ENCODE measurements at places on chromosomes 12 and 14.

DNA sequence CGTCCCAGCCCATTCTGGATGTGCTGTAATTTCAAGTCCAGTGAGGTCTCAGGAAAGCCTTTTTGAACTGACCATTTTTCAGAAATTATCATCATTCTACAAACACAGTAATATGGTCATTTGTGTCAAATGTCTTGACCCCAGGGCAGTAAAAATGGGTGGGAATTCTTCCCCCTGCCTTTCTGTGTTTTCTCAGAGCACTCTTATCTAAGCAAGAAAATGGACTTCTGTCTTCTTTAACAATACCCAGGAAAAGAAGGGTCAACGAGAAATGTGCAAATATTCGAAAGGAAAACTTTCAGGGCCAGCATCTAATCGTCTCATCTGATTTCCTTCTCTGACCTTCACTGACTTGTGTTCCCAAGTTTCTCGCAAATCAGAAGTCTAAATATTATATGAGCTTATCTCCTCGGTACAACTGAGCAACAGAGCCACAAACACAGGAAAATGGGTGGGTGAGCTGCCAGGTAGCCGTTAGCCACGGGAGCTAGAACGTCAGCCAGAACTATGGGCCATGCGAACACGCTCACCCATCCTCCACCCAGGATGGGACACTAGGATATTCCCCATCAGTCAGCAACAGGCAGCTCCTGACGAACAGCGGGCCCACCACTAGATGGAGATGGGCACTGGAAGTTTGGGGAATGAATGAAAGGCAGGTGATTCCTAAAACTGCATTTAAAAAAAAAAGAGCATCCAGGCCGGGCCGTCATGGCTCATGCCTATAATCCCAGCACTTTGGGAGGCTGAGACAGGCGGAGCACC lies 57.1 kb downstream of the VWF start:
- DNase-seq: no peak

DNA sequence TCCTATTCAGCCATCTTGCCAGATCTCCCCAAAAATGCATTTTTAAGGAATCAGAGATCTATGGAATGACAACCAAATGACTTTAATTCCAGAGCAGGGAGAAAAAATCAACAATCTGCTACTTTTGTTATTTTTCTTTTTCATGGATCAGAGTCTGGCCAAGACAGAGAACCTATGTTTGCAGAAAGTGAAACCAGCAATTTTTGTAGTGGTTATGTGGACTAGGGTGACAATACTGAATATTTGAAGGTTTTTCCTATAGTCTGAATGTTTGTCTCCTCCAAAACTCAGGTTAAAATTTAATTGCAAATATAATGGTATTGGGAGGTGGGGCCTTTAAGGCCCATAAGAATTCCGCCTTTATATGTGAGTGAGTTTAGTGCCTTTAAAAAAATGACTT lies 30.9 kb downstream of the KLRK1 start:
- no peak for DNase-seq

DNA sequence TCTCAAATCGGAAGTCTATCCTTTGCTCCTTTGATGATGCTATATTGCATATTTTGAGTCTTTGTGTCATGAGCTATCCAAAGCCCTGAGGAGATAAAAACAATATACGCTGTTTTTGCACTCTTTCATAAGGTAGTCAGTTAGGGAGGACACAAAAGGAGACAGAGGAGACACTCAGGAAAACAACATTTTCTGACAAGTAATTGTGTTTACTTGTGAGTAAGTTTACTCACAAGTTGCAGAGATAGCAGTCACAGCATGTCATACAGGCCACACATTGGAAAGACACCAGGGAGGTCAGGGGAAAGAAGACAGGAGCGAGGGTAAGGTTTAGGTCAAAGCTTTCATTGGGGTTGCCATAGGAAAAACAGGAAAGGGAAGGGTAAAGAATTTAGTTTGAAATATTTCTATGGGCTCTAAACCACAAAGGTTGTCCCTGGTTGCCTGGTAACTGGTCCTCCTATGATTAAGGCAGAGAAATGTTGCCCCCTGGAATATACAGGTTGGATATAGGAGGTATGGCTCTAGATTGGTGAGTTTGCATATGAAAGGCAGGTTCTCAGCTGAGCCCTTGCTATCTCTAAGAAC lies 7.4 kb upstream of the GABARAPL1 start:
- no peak for DNase-seq

- DNase-seq: no peak
Observed at GRCh38 chr14:57617510-57617909, 123.9 kb upstream of the CCDC198 start.

GRCh38 chr12:54141431-54142113 lies 47.2 kb downstream of the SMUG1 start:
- no peak for DNase-seq

DNA sequence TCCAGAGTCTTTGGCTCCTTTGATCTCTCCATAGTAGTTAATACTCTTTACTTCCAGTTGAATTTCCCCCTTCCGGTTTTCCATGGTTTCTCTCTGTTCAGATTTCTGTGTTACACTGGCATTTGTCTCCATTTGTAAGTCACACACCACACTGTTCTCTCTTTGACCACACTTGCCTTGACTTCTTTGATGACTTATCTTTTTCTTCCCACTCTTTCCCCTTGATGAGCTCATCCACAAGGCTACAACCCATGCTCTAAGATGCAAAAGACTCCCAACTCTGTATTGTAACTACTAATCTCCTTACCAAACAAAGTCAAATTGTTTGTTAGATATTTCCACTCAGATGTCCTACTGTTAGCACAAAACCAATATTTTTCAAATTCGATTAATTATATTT lies 242.7 kb upstream of the E2F7 start:
- DNase-seq: no peak

GRCh38 chr14:73977896-73978295 lies 27.8 kb downstream of the COQ6 start:
- DNase-seq: no peak

DNA sequence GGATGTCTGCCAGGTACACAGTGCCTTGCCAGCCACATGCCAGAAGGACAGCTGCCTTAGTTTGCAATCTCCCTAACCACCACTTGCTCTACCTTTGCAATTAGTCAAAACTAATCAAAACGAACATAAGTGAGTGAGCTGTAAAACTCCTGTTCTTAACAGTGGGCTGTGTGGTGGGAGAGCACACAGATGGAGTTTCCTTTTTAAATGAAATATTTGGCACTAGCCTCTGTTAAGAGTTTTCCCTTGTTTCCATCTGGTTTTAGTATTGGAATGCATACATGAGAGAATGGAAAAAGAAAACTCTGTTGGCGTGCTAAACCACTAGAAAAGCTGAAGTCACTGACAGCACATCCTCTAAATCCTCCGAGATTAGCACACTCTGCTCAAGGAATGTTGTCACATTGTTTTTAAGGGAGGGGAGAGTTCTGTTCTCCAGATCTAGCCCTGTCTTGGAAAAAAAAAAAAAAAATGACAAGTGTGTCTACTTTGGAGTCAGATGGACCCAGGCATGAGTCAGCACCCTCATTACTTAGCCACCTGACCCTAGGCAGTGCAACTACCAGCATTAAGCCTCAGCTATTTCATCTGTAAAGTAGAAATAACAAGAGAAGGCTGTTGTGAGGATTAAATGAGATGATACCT lies 83.9 kb downstream of the STXBP6 start:
- DNase-seq: no peak

DNA sequence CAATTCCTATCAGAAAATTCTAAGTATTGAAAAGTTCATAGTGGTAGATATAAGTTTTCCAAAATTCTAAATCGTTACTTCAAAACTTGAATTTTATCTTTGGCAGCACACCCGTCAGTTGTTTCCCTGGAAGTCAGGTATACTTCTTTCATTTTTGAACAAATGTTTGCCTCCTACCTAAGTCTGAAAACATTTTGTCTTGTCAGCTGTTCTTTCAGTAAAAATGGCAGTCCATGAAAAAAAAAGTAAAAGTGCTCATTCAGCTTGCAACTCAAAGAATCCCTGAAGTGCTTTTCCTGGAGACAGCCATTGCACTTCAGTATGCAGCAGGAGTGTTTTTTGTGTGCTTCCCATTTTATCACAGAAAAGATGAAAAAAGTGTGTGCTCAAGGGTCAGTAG lies 130.1 kb upstream of the NEDD1 start:
- no peak for DNase-seq

GRCh38 chr12:47316609-47317049 lies 236.9 kb upstream of the AMIGO2 start:
- no peak for DNase-seq

DNA sequence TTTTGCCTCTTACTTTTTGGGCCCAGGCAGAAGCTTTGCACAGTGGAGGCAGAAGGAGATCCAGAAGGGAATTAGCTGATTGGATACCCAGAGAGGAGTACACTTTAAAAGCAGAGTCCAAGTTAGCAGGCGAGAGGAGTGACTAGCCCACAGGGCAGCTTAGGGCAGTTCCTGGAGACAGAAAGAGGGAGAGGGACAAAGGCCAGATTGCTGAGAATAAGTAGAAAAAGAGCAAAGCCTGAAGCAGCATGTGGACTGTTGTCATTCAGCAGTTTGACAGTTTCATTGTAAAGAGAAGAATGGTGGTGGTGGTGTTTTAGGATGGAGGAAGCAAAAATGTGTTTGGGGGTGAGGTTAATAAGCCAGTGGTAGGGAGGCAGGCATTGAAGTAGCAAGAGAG lies 95.1 kb downstream of the PELI2 start:
- DNase-seq: no peak

- no peak for DNase-seq
Observed at GRCh38 chr12:103269946-103270345, 225.8 kb downstream of the C12orf42 start.

DNA sequence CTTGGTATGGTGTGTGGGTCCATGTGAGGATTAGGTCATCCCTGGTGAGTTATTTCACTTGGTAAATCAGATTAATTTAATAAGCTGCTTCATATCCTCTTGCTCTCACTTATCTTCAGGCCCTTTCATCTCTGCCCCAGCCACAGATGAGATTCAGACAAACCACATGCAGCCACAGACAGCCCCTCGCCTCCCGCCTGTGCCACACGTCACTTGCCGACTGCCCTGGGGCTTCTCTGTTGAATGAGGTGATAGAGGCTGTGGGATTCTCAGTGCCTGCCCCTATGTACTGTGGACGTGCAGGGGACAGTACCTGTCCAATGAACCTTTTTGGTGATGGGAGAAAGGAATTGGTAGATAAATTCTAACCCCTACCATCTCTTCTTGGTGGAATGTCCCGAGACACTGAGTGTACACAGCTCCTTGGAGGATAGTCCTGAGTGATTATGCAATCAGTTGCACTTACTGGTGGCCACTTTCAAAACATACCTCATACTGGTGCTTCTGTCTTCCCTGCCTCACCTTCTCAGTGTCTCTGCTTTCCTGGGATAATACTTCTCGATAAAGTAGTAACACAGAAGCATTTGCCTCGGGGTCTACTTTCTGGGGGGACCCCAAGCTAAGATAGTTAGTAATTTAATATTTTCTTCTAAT lies 248.7 kb downstream of the TTC6 start:
- DNase-seq: no peak

DNA sequence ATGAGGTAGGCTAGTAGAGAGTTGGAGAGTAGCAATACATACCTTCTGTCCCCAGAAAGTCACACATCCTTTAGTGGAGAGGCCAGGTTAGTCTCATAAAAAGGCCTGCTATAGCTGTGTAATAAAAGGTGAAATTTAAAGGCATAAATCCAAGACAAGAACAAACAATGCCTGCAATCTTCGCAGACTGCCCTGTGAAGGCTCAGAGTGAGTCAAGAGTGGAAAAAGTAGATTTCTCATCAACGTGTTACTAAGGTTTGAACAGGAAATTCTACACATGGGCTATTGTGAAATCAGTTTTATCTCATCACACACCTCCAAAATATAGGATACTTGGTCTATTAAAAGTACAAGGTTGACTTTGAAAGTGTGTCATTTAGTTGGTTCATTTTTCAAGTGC lies at the start of gene KLRC1:
Gene KLRC1 (minus strand): TSS at position 222 of the 400 bp plus-strand sequence. CDS start 2,221 bp downstream, outside the sequence.
- no peak for DNase-seq

DNA sequence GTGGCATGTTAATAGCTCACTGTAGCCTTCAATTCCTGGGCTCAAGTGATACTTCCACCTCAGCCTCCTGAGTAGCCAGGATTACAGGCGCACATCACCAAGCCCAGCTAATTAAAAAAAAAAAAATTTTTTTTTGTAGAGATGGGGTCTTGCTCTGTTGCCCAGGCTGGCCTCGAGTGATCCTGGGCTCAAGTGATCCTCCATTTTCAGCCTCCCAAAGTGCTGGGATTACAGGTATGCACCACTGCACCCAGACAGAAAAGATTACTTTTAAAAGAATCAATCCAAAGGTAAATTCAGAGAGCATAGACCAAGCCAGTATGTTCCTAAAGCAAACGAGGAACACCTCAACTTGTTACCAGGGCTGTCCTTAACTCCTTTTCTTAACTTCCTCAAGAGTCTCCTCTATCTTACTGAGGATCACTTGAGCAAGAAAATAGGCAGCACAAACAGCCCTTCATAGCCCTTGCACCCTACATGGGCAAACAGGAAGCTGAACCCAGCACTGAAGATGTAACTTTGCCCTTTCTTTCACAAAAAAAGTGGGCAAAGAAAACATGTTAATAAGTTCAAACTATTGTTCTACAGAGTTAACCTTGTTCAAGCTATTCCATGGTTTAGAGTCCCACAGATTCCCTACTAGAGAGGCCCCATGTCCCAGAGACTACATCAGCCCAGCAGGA lies 11.3 kb downstream of the CS start:
- no peak for DNase-seq

GRCh38 chr14:59583755-59584154 lies 7.1 kb upstream of the CCDC175 start:
- no peak for DNase-seq

- no peak for DNase-seq
Observed at GRCh38 chr12:126067626-126068329, 1002.5 kb downstream of the AACS start.

DNA sequence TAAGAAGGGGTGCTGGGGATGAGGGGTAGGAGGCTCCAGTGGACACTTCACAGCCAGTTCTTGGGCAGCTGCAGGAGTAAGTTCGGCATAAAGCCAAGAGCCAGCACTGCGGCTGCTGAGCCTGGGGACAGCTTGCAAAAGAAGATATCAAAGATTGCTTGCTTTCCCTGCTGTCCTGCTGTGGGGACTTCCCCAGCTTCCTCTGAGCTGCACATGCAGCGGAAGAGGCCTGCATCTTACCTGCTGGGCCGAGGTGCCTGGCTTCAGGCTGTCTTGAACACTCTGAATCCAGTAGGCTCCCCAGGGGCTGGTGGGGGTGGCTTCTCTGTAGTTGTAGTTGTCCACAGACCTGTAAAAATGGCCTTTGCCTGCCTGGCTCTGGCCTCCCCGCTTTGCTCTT lies 1.3 kb downstream of the CHGA start:
- DNase-seq: no peak

- DNase-seq: no peak
Observed at GRCh38 chr14:60655898-60656685, 6.8 kb upstream of the SIX1 start.

DNA sequence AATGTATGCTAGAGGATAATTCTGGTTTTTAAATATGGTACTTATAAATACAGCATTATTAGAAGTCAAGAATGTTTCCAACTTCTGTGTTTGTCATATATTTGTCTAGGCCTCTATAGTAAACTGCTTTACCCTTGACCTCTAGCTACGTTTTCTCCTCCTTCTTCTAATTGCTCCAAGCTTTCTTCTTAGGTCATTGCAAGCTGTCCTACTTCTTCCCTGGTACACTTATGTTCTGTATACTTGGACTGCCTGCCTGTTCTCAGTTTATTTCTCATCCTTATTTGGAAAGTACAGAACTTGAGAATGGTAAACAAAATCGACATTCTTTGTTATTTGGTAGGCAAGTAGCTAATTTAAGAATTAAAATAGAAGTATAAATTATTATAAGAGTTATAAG lies 23.9 kb upstream of the ATP2B1 start:
- DNase-seq: no peak

GRCh38 chr12:90959032-90959431 lies 4.1 kb upstream of the CCER1 start:
- no peak for DNase-seq

- no peak for DNase-seq
Observed at GRCh38 chr12:69167648-69168165, 71.7 kb upstream of the CPSF6 start.

Measured in RWPE2 (cell line).